H9 (cell line): ENCODE measurements at places on chromosomes 2 and 18.

DNA sequence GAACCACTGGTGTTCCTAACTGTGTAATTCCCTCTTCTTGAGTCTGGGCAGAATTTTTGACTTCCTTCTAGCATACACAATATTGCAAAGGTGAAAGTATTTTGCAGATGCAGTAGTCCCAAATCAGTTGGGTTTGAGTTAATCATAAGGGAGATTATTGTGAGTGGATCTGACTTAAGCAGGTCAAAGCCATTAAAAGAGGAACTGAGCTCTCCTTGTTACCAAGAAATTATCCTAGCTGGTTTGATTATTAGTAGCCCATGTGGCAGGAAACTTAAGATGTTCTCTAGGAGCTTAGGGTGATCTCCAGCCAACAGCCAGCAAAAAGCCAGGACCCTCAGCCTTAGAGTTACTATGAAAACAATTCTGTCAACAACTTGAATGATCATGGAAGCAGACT lies 221.8 kb downstream of the RPIA start:
- no peak for DNase-seq

GRCh38 chr2:39733070-39733674 lies 45.9 kb downstream of the THUMPD2 start:
- no peak for DNase-seq

GRCh38 chr18:33034945-33035344 lies 262.1 kb upstream of the KLHL14 start:
- no peak for DNase-seq

- DNase-seq: no peak
Observed at GRCh38 chr2:181052523-181052891, 72.1 kb downstream of the UBE2E3 start.

DNA sequence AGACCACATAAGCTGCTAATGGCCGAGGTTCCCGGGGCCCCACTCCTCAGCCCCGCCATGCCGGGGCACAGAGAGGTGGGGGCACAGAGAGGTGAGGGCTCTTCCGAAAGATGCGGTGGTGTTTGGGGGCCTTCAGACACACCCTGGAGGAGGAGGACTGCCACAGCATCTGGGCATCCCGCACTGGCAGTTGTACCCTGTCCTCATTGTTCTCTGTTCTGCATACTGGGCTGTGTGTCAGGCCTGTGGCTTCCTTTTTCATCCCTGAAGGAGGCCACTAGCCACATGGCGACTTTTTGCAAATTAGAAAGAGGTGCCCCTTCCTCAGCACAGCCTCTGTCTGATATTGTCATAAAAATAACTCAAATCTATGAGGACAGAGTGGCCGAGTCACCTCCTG lies 150.1 kb downstream of the CTIF start:
- DNase-seq: no peak

- no peak for DNase-seq
Observed at GRCh38 chr2:210660-211059, 53.2 kb downstream of the SH3YL1 start.

DNA sequence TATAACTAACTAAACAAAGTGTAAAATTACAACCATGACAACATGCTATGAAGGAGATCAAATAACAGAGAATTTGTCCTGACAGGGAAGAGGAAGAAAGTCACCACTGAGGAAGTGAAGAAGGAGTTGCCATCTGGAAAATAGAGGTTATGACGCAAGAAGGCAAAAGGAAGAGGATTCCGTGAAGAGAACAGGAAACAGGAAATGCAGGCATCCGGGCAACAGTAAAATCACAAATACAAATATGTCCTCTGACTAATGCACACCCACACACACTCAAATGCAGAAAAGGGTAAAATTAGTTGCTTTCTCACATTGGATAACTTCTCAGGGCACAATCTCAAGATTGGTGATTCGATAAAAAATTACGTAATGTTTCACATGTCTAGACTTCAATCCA lies 278.4 kb downstream of the TMX3 start:
- no peak for DNase-seq

- DNase-seq: no peak
Observed at GRCh38 chr2:86476918-86477317, 35.7 kb downstream of the KDM3A start.

- no peak for DNase-seq
Observed at GRCh38 chr2:36367895-36368353, 12.3 kb downstream of the CRIM1 start.

DNA sequence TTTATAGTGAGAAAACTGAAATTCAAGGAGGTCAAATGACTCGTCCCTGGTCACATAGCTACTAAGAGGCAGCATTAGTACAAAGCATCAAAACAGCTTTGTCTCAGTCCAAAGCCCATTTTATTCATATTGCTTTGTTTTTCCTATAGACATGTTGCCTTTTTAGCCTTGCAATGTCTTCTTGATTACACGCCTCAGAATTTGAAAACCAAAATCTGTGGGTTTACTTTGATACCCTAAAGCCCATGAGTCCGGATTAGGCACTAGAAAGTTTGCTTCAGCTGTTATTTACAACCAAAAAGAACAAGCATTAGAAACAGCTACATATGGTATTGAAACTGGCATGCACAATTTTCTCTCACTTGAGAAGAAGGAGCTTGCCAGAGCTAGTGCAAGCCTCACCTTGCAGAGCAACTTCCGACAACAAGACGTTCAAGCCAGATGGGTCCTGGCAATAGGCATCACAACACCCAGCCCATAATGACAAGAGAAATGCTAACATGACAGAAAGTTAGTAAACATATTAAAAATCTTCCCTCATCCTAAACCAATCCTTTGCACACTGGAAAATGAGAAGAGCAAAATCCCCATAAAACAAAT lies 276.8 kb downstream of the RIT2 start:
- DNase-seq: no peak

GRCh38 chr2:64792995-64793639 lies 139.4 kb upstream of the SERTAD2 start:
- no peak for DNase-seq

DNA sequence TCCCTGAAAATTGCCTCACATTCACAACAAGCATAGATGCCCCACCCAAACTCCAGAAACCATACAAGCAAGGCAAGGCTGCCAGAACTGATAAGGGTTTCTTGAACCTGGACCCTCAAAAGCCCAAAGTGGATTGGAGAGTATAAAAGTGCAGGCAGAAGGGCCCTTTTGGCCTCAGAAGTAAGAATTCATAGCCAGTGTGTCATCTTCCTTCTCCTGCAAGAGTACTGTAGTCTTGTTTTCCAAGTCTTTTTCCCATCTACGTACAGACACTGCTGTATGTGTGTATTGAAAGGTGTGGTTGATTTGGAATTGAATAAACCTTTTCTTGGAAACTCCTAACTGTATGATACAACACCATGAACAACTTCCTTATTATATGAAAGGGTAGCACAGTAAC lies 46.8 kb downstream of the ZC3H15 start:
- DNase-seq: no peak

DNA sequence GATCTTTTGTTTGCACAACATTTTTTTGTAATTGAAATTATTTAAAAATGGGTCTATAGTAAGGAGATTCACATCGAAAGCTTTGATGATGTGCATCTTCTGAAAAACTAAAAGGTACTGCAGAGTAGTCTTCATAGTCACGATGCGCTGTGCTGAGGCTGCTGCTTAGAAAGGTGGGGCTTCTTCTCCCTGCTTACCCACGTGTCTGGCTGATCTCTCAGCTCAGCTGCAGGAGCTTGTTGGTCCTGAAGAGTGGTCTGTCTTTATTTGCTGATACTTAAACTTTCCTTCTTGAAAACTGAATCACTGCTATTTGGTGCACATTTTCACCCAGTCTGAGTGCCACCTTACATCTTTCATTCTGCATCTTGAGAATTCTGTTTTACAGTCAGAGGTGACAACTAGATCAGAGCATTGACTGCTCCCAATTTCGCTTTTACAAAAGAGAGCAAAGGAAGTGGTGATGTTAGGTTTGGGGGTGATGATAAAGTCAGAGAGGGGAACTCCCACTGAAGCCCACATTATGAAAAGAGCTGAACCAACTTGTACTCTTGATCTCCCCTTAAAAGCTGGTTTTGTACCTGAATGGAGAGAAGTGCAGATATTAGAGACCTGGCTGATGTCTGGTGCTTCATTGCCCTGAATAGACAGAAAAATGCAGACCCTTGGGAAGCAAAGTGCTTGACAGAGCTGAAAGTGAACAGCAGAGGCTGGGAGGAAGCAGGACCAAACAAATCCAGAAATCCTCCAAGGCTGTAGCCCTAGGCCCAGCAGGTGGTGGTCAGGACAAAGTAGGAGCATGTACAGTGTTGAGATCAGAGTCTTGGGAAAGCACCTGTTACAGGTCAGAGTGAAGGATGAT lies 984.5 kb downstream of the TSN start:
- no peak for DNase-seq

DNA sequence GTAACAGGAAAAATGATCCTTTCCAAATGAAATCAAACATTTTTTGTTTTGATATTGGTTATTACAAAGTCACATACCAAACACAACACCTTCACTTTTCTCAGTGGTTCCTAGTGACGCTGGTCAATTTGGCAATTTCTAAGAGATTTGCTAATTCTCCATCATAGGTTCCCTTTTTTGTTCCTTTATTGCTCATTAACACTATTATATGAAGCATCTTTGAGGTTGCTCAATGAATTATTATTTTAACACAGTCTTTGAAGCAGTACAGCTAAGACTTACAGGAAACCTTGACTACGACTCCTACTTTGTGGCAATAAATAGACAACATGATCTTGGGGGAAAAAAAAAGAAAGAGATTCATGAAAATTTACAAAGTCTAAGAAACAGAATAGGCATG lies 152.2 kb upstream of the VRK2 start:
- DNase-seq: no peak

DNA sequence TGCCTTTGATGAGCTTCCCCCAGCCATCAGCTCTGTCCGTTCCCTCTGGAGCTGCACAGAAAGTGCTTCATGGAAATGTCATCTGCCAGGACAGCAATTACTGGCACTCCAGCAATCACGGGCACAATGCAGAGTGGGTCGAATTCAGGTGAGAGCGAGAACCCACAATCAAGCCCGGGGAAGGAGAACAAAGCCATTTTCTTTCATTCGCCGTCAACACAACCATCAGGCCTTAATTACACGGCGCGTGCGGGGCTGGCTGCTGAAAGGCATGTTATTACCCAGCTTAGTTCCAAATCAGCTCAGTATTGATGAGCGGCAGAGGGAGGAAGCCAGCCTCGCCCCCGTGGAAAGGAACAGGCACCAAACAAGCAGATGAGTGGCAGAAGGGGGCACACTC lies 143.9 kb downstream of the MYT1L start:
- DNase-seq: no peak

- no peak for DNase-seq
Observed at GRCh38 chr2:204827701-204828590, 282.7 kb downstream of the PARD3B start.

DNA sequence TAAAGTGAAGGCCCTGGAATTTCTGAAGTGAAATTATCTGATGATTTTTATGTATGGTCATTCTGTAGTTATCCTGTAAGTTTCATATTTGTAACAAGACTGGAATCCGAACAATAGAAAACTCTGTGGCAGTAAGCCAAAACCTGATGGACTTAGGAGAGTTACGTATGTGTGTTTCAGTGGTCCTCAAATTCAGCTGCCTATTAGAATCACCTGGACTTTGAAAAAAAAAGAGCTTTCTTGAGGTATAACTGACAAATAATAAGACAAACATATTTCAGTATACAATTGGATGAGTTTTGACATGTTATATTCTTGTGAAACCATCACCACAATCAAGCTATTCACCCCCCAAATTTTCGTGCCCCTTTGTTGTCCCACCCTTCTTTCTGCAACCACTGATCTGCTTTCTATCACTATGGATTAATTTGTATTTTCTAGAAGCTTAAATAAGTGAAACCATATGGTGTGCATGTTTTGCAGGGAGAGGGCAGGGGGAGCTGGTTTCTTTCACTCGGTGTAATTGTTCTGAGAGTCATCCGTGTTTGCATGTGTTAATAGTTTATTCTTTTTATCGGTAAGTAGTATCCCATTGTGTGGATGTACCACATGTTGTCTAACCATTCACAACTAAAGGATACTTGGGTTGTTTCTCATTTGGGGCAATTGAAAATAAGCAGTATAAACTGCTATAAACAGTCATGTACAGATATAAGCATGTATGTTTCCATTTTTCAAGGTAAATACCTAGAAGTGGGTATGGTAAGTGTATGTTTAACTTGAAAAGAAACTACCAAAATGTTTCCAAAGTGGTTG lies 50.2 kb upstream of the EML4 start:
- DNase-seq: no peak

DNA sequence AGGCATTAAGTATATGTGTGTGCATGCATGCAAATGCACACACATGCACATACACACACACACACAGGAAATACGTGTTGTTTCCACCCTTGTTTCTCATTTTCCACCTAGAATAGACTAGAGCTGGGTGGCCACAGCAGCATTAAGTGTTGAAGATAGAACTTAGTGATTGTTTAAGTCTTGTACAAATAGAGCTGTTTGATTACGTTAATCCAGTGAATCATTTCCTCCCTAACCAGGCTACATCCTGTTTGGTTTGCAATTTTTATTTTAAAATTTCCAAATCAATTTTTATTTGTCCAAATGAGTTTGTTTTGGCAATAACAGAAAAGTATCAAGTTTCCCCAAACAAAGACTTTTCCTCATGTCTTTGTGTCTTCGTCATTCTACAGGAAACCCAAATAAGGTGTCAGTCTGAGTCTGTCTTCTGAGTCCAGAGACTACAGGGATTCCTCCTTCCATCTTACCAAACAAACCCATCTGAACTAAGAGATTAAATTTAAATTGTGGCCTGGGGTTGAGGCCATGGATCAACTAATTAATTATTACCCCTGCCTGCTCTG lies 74.6 kb upstream of the GALNT5 start:
- DNase-seq: no peak
